ENCODE measurements at places on chromosomes 13 and 19.

- DNase-seq, result no peak
These were observed 39.5 kb downstream of the RASL11A start for GRCh38 chr13:27309967-27310598.

GRCh38 chr19:46609511-46610412, 8.6 kb downstream of the CALM3 start:
- peak; percentile 44 for DNase-seq

- DNase-seq, result no peak
These were observed 28.8 kb upstream of the TUBGCP3 start for GRCh38 chr13:112616586-112617362.

- DNase-seq, result no peak
These were observed 391.6 kb downstream of the KCNRG start for GRCh38 chr13:50406831-50407230.

DNA sequence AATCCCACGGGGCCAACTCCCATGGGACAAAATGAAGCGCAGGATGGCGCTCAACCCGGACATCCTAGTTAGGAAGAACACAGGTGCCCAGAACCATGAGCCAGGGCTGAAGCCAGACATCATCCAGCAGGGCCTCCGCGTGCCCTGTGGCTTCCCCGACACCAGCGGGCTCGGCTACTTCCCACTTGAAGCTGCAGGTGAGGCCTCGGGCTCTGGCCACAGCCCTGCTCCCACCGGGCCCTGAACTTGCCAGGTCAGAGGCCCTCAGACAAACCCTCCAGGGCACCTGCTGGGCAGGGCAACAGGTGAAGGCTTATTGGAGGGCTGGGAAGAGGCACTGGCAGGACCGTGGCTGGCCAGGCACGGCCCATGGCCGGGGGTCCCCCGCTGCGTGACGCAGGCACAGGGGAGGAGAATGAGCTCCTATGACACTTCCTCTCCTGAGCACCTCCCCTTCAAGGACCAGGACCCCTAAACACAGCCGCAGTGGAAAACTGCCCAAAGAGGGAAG, 117.7 kb downstream of the STK24 start:
- DNase-seq, result no peak

- no peak for DNase-seq
These were observed 153.9 kb downstream of the TEX29 start for GRCh38 chr13:111474136-111475002.

DNA sequence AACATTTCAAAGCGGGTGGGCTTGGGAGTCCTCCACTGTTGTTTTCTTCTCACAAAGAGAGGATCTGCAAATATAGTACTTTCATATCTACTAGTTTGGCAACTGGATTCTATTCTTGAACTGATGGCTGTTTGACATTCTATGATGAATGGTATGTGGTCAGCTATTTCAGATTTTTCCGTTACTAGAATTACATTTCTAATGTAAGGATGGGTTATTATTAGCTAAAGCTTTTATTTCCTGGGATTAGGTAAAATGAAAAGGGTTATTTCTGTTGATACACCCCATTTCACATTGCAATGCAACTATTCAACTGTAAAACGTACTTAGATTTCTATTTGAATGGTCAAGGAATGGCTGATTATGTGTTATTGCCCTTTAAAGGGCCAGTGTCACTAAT, 629.7 kb downstream of the DACH1 start:
- no peak for DNase-seq

DNA sequence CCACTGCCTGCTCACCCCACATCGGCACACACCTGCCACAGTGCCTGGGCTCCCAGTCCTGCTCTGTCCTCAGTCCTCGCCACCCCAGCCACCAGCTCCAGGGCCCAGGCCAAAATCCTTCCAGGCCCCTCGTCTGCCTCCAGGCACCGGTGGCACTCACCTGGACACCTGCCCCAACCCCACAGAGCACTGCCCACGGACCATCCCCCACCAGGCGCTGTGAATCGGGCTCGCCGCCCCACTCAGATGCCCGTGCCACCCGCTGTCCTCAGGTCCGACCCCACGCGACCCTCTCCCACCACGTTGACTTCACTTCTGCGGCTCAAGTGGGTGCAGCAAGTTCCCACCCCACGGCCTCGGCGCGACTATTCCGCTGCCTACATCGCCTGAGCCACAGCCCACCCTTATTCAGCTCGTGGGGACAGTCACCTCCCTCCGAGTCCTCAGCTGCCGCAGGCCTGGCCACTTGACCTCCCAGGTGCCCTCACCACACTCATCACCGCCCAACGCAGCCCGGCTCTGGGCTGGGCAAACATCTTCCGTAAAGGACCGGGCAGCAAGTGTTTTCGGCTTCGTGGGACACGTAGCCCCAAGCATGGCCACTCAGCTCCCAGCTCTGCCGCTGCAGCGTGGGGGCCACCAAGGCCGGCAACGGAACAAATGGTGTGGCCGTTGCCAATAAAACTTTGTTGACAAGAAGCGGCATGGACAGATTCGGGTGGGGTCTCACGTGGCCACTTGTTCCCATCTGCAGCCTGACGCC, 5.7 kb downstream of the PIP5K1C start:
- no peak for DNase-seq

All from natural killer cell treated with Interleukin-12 subunit alpha and Interleukin-12 subunit beta and Interleukin-15 and Interleukin-18, amount 100 ng/mL, for 72 hours (primary cell).